ENCODE measurements at places on chromosomes 6 and 20. TPM values are rescaled to one million over a fixed set of nuclear protein-coding genes. Genes with fewer than 3 reads are reported as not detected.

DNA sequence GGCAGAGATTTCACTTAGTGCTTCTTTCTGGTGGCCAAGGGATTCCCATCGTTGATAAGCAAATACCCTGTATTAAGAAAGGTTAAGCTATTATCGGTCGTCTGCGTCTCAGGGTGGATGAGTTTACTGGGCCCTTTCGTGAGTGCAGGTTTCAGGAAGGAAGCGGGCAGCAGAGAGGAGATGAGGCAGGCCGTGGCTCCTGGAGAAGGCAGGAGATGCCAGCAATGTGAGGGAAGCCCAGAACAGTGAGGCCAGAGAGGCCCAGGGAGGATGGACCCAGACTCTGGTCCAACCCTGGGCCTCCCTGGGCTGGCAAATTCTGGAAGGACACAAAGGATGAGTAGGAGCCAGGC lies 11.2 kb downstream of the TFEB start:
- H3K27ac ChIP-seq = no peak overlapping the region
- no peak overlapping the region for H3K4me3 ChIP-seq
- no peak for DNase-seq
- H3K27me3 ChIP-seq = no peaks in the 10 kb centered on the region

DNA sequence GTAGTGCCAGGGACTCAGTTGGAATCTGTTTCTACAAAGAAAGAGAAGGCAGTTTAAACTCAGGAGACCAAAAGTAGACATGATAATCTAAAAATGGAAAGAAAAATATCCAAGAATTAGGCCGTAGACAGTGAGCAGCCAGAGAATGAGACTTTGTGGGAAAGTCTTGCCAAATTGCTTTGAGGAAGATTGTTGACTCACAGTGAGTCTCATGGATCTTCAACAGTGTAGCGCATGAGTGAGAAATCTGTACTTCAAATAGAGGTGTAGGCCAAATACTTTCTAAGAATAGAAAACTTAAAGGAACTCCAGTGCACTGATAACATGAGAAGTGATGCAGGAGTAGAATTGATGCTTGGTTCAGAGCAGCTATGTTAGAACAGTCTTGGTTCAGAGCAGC lies 284.5 kb downstream of the HTR1B start:
- H3K27me3 ChIP-seq = no peaks in the 10 kb centered on the region
- H3K27ac ChIP-seq = no peak overlapping the region

GRCh38 chr6:46323312-46323965 lies 152.7 kb upstream of the ENPP5 start:
- no peak overlapping the region for H3K27ac ChIP-seq
- peaks cover 23% of the 10 kb centered on the region for H3K4me1 ChIP-seq
- H3K27me3 ChIP-seq = no peaks in the 10 kb centered on the region
- H3K36me3 ChIP-seq = no peaks in the 10 kb centered on the region

Gene MLN
- not detected for total RNA-seq

Gene PABPC1L
- total RNA-seq = 71.7 TPM
